ENCODE measurements at places on chromosomes 2 and 18. TPM values are rescaled to one million over a fixed set of nuclear protein-coding genes. Genes with fewer than 3 reads are reported as not detected.
A peak's percentile ranks its signal among the peaks of the same experiment; 100 is the strongest.

- no peak overlapping the region for H3K27ac ChIP-seq
- no peaks in the 10 kb centered on the region for H3K27me3 ChIP-seq
- DNase-seq = no peak
Observed at GRCh38 chr18:58455314-58456188, 173.3 kb downstream of the ALPK2 start.

DNA sequence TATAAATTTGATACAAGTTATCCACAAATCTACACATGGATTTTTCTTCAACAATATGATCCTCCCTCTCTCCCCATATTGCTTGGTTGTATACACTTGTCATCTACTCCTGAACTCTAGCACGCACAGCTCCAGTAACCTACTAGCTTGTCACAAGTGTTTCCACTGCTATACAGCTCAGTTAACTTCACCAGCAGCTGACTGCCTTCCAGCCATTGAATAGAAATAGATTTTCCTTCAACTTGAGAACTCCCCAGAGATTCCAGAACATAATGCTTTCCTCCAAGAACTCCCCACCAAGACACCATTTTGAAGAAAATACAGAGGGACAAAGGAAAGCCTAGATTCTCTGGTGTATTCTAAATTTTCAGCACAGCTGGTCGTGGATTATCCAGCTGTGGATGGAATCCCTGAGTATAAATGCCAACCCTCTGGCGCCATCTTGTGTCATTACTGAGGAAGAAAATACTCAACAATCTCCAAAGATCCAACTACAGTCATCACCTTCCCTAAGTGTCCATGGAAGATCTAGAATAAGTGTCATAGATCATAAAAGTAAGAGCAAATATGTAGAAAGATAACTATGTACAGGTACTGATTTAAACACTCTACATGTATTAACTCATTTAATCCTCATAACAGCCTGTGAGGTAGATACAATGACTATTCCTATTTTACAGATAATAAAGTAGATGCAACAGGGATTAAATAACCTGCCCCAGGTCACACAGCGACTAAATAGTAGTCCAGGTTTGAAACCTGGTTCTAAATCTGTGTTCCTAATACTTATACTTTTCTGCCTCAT, 156.7 kb downstream of the ARHGAP28 start:
- peak; percentile 64 for DNase-seq
- H3K4me3 ChIP-seq = peak overlapping the region; percentile 43
- peaks cover 4% of the 10 kb centered on the region for H3K27me3 ChIP-seq
- H3K27ac ChIP-seq = no peak overlapping the region

Gene RGPD3
- total RNA-seq = 0.15 TPM

Gene SLC4A5
- total RNA-seq = 4.2 TPM

- no peak for DNase-seq
- no peaks in the 10 kb centered on the region for H3K36me3 ChIP-seq
- H3K27me3 ChIP-seq = no peaks in the 10 kb centered on the region
- H3K4me1 ChIP-seq = peaks cover 9% of the 10 kb centered on the region
- no peak overlapping the region for H3K27ac ChIP-seq
- no peak overlapping the region for H3K4me3 ChIP-seq
Observed at GRCh38 chr2:14615760-14616159, 16.8 kb upstream of the LRATD1 start.

- H3K27me3 ChIP-seq = peaks cover 3% of the 10 kb centered on the region
- H3K36me3 ChIP-seq = no peaks in the 10 kb centered on the region
- no peak for DNase-seq
- no peak overlapping the region for H3K27ac ChIP-seq
- no peak overlapping the region for H3K4me3 ChIP-seq
Observed at GRCh38 chr2:70385966-70386595, 84.2 kb upstream of the FAM136A start.

DNA sequence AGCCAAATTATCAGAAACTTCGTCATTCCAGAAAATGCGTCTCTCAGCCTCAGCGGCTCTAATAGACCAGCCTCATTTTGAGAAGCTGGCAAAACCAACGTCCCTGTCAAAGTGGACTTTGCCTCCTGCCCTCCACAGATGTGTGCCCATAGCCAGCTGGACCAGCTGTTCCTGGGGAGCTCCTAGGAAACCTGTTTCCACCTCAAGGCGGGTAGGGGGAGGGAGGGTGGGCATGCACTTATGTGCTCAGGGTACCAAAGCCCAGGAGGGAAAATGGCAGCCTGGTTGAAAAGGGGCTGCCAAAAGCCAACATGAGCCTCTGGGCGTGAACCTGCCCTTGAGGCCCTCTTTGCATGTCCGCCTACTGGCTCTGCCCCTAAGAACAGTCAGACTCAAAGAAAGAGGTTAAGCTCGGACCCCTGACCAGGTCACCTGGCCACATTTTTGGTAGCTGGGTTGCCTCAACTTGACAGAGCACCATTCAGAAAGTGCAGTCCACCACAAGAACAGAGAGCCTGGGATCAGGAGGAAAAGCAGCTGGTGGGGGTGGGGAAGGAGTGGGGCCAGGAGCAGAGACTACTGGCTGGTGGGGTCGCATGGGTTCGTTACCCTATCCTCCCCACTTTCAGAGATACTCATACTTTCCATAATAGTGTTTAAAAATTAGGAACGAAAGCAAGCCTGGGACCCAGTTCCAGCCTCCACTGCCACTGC, 3.5 kb downstream of the PER2 start:
- DNase-seq = no peak
- H3K4me3 ChIP-seq = peak overlapping the region; percentile 38
- H3K27ac ChIP-seq = peak overlapping the region; percentile 89
- H3K27me3 ChIP-seq = peaks cover 23% of the 10 kb centered on the region
